ENCODE measurements at places on chromosomes 3 and 15.

DNA sequence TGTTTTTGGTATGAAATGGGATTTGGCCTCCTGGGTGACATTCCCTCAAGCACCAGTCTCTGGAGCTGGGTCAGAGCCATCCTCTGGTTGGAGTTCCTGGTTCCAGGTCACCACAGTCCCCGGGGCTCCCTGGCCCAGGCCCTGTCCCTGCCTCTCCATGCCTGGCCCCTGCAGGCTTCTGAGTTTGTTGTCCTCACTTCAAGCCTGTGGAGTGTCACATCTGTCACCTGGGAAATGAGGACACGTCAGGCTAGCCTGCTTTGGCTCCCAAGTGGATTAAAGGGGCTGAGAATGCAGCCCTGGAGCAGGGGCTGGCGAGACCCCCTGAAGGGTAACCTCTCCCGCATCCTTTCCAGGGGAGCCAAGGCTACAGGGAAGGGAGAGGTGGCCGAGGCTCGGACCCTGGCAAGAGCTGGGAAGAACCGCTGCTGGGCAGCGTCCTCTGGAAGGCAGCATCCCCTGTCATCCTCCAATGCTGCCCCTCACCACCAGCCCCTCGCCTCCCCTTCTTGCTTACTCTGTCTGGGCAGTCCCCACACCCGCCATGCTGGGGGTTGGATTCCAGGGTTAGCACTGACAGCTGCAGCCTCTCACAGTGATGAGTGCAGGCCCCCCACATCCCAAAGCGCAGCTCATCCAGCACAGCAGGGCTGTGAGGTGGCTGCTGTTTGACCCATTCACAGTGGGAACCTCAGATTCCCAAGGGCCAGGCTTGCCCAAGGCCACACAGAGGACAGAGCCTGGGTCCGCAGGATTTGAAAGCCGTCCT, 75.5 kb upstream of the IQSEC1 start:
- no peak for ATAC-seq

- ATAC-seq, result no peak
These were observed 67.3 kb downstream of the CCK start for GRCh38 chr3:42198709-42199108.

DNA sequence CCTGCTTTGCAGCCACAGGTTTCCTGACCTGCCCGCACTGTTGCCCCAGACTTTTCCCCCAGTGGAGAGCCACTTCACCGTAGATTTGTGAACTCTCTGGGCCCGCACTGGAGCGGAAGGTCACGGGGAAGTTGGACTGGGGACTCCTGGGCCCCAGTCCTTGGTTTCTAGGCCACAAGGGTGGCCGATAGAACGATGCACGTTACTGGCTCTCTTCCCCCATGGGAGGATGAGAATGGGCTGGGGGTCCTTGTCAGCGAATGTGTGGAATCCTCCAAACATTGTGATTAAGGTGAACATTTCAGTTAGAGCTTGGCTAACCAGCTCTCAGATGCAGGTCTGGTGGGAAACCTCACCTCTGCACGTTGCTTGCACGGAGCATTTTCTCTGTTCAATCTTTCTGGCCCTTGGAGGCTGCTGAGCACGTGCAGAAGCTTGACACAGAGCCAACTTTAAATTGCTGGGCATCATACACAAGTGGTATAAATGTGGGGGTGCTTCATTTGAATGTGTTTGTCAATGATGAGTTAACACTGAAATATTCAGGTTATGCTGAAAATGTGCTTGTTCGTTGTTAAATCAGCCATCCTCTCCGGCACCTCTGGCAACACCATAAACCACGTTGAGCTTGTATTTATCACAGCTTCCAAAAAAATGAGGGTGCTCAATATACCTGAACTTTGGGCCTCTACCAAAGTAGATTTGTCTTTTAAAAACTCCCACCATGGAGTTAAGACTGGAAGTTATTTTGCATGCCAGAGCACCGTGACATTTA, 976 bp downstream of the DIS3L start:
- no peak for ATAC-seq

DNA sequence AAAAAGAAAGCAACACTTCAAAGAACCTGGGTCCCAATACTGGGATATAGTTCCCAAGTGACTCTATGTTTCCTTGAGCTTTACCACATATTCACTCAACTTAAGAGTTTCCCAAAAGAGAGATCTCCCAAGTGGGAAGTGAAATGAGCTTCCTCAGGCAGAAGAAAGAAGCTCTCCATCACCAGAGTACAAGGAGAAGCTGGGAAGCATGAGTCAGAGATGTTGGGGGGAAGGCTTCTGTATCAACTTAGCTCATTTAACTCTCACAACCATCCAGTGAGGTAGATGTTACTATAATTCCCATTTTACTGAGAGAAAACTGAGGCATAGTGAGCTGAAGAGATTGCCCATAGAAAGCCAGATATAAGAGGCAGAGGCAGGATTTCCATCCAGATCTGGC, 47.0 kb upstream of the TRIM42 start:
- no peak for ATAC-seq

DNA sequence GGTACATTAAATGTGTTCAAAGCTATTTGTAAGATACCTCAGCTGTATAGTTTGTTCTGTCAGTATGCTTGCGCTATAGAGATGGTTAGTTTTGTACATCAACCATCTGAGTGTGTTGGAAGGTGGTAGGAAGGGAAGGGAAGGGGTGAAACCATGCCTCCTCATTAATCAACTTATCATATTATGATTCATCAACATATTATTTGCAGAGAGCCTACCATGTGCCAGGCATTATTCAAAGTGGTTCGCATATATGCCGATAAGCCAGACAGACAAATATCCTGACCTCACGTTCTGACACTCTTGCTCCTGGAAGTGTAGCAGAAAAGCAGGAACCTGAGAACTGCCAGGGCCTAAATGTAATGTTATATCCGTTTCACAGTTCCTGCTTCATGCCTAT, 248.1 kb upstream of the NR2E3 start:
- ATAC-seq, result no peak

- ATAC-seq, result no peak
These were observed 12.5 kb downstream of the SPINK8 start for GRCh38 chr3:48320996-48321395.

GRCh38 chr3:64387688-64388087, 162.4 kb upstream of the PRICKLE2 start:
- no peak for ATAC-seq

- no peak for ATAC-seq
These were observed 1.1 kb downstream of the TNNC1 start for GRCh38 chr3:52452570-52453221.
